ENCODE measurements at places on chromosomes 12 and 14. TPM values are rescaled to one million over a fixed set of nuclear protein-coding genes. Genes with fewer than 3 reads are reported as not detected.

- no peak for DNase-seq
Measured at GRCh38 chr12:92183575-92183974, 37.9 kb upstream of the BTG1 start.

DNA sequence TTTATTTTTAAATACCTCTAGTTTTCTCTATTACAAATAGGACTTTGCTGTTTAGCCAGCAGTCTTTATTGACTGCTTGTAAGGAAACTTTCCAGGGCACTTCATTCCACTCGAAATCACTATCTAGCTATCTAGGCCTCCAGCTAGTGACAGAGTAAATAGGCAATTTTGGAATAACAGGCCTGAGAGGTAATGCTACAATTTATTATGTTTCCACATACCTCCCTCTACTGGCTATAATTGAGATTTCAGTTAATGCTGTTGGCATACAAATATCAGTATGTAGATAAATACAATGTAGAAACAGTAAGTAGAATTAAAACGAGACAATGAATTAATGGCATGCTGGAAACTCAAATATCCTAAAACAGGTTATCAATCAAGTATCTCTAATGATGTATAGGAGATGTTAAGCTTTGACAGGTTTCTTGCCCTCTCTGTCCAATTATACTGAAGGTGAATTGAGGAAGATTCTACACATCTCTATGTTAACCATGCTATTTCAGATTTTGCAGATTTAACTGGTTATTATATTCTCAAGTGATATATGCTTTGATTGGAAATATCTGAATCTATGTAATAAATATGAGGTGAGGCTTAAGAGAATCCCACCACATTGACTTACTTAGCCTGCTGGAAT lies 7.2 kb downstream of the DTD2 start:
- peak; percentile 19 for DNase-seq

Gene OTX2
- 8.2 TPM for total RNA-seq

Gene MMAB
- total RNA-seq, result 17.8 TPM

DNA sequence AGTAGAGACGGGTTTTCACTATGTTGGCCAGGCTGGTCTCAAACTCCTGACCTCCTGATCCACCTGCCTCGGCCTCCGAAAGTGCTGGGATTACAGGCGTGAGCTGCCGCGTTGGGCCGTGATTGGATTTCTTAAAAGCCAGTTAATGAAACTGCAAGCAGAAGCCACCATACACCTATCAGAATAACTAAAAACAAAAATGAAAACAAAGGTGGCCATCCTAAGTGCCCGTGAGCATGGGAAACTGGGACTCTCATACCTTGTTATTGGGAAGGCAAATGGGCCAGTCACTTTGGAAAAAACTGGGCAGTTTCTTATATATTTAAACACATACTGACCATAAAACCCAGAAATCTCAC lies 7.7 kb upstream of the TCTN1 start:
- DNase-seq, result no peak

- no peak for DNase-seq
Measured at GRCh38 chr12:64701283-64701682, 57.9 kb downstream of the GNS start.

Gene RFLNA
- 1.8 TPM for total RNA-seq

Gene SMCO3
- 0.57 TPM for total RNA-seq

GRCh38 chr12:50103767-50104321 lies at the start of gene GPD1:
TSS of gene GPD1 (plus strand) at chr12:50104008. CDS start at chr12:50104051, 43 bp downstream.
- no peak for DNase-seq

Gene TDRD9
- not detected for total RNA-seq

Gene GON7
- 5.3 TPM for total RNA-seq

Gene KCNC2
- total RNA-seq, result not detected

DNA sequence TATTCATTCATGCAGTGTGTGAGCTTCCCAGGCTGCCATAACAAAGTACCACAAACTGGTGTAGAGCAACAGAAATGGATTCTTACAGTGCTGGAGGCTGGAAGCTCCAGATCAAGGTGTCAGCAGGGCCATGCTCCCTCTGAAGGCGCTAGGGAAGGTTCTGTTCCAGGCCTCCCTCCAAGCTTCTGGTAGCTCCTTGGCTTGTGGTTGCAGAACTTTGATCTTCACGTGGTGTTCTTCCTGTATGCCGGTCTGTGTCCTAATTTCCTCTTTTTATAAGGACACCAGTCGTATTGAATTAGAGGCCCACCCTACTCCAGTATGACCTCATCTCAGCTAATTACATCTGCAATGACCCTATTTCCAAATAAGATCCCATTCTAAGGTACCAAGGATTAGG lies 3.1 kb downstream of the OTUB2 start:
- no peak for DNase-seq

DNA sequence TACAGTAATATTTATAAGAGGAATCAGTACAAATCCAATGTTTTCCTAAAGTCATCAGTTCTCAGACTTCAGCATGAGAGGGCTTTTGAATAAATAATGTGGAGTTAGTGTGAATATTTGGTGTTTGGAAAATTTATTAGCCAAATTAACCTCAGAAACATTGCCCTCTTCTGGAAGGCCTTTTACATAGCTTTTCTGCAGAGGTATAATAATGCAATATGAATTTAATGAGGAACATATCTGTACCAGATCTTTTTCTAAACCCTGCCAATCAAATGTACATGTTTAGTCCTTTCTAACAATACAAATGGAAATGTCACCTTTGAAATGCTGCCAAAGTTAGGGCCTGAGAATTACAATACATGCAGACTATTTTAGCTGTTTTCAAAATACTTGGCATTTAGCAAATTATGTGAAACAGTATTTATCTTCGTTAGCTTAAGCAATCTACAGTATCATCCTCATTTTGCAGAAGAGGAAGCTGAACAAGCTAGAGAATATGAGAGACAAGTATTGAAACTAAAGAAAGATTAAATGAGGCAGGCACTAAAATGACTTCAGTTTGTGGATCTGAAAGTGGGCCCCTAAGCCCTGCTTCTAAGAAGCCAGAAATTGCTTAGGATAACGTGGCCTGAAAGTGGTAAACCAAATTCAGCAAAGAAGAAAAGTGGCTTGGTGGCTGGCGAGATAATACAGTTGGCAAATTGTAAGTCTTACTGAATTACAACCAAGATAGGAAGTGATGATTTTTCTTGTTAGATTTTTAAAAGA lies 60.4 kb upstream of the MANSC4 start:
- DNase-seq, result no peak

- no peak for DNase-seq
Measured at GRCh38 chr12:111806304-111806703, 35.7 kb upstream of the MAPKAPK5 start.

DNA sequence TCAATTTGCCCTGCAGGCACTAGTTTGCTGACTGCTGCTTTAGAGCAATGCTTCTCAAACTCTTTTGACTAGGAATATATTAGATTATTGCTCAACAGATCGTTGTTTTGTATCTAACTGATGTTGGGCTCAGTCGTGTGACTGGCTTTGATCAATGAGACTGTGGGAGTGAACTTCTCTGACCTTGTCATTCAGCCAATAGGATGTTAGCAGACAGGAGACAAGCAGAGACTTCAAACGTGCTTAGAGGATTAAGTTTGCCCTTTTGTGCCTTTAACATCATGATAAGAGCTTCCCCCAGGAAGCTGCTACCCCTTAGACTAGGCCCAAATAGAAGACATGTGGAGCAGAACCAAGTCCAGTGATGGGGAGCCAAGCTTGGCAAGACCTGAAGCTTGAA lies 76.7 kb upstream of the ELK3 start:
- no peak for DNase-seq

DNA sequence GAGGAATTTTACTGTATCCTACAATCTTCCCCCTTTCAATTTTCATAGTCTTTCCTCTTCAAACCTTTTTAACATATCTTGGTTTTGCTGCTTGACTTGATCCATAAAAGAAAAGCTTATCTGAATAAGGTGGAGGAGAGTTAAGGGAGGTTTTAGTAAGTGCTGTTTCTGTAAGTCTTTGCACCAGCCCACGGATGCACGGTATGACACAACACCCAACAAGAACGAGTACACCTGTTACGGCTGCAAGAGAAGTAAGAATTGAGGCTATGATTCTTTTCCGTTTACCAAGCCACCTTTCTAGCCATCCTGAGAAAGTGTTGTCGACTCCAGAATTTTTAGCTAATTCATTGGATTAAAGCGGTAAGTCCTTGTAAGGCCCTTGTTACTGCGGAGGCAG lies 26.1 kb upstream of the CPNE8 start:
- DNase-seq, result no peak

DNA sequence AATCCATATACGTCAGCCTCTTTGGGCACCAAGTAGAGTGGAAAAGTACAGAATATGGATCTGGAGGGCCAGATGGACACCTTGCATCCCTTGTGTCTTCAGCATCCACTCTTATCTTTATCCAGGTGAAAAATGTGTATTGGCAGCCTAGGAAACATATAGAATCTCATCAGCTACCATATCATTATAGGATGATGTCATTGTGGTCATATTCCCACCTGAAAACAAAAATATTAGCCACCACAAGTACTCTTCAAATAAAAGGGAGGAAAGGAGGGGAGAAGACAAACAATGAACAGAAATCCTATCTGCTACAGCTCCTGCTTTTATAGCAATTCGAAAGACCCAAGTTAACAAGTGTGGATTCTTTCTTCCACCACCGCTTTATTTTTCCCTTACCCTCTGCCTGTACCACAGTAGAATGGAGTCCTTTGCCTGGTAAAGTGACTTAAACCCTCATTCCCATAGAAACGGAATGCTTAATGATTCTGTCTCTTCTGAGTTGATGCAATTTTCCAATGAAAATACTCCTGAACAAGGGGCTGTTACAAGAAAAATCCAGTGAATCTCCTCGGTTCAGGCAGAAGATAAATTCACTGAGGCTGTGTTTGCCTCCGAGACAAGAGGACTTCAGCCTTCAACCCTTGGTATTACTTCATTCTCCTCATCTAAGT lies 13.8 kb upstream of the IL26 start:
- DNase-seq, result no peak

Gene LGR5
- 0.32 TPM for total RNA-seq

Gene CLEC4D
- total RNA-seq, result not detected

Gene KRT83
- not detected for total RNA-seq

- no peak for DNase-seq
Measured at GRCh38 chr12:32698285-32698684, 19.2 kb downstream of the DNM1L start.

GRCh38 chr12:23757541-23757962 lies 191.9 kb downstream of the SOX5 start:
- DNase-seq, result peak; percentile 1

DNA sequence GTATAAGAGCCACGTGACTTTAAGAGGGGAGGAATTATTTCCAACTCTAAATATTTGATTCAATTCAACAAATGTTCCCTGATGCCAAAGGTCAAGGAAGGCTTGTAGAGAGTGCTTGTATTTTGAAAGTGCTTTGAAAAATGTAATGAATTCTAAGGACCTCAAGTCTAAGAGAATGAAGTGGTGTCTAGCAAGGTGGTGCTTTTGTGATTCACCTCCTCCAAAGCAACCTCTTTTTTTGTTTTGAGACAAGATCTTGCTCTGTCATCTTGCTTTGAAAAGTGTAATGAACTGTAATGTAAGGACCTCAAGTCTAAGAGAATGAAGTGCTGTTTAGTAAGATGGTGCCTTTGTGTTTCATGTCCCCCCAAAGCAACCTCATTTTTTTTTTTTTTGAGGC lies 13.7 kb downstream of the AK7 start:
- no peak for DNase-seq

Gene C12orf54
- 1.2 TPM for total RNA-seq

DNA sequence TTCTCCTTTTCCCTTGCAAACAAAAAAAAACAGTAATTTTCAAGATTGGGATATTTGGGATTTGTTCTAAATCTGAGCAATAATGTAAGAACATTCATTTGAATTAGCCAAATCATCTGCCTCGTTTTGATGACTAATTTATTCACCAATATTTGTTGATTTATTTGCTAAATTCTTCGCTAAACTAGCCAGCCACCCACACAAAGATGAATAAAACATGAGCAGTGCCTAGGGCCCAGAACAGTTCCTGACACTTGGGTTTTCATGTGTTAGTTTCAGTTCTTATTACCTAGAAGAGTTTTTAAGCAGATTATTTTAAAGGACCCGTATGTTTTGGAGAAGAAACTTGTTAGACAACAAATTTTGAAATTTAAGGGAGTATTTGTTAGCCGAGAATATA lies 1.4 kb downstream of the ETNK1 start:
- DNase-seq, result peak; percentile 44

DNA sequence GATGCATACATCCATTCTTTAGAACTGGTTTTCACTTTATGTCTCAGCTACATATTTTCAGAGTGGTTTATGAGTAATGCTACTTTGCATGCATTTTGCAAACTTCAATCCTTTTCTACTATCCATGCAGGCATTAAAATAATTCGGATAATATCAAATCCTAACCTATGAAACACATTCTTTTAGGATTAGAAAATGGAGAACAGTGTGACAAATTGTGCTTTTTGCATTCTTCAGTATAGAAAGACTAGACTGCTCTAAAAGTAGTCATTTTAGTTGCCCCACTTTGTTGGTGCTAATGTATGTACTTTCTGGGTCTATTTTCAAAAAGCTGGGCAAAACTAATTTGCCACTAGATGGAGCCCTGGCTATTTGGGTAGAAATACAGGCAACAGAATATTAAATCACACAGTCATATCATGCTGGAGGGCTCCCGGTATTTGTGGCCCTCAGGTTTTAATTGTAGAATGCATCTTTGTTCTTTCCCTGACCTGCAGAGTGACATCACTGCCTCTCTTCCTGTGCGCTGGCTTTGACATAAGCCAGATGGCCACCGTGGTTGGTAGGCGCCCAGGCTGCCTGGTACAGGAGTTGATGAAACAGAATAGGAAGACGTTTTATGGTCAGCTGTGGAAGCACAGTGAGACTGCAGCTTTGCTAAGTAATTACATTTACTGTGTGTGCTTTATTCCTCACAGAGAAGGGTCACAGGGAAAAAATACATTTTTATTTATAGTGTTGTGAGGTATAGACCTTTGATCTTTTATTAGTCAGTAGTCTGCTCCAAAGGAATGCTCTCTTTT lies 28.1 kb downstream of the MSRB3 start:
- DNase-seq, result peak; percentile 51

- DNase-seq, result peak; percentile 52
Measured at GRCh38 chr12:53568809-53569557, 57.2 kb downstream of the ATF7 start.

- DNase-seq, result peak; percentile 89
Measured at GRCh38 chr12:95624589-95624988, 73.3 kb upstream of the USP44 start.

DNA sequence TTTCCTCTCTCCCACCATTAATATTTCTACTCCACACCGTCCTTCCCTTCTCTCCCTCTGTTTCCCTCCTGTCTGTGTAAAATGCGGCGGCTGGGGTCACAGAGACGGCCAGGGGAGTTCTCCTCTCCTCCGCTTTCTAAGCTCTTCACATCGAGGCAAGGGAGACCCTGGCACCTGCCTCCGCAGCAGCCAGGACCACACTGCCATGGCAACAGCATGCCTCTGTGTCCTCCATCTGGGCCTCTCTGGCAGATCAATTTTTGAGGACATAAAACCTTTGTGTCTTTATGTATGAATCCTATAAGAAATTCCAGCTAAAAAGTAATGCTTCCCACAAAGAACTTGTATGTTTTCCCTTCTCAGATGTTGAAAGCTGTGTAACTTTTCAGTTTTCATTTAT lies 41.4 kb downstream of the DYRK4 start:
- no peak for DNase-seq

GRCh38 chr14:21098892-21099595 lies 589 bp upstream of the ZNF219 start:
- DNase-seq, result no peak

Gene SERPINA9
- total RNA-seq, result 0.22 TPM

Gene AJUBA
- total RNA-seq, result 146 TPM
